ENCODE measurements at places on chromosomes 5 and 9.

DNA sequence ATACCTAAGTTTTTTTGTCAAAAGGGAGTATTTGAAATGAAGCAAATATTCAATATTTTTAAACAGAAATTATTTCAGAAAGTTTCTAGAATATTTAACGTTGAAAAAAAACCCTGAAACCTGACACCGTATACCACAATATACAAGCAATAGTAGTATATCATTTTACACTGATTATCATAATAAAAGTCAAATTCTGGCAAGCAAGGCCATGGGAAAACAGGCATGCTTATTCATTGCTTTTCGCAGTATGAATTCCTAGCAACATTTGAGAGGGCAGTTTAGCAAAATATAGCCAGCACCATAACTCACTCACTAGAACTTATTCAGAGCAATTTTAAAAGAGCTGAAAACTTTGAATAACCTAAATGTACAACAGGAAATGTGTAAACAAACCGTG is 46.1 kb downstream of the ERAP1 start:
- no peak for DNase-seq
- no peak overlapping the region for H3K27ac ChIP-seq
- peaks cover 3% of the 10 kb centered on the region for H3K4me1 ChIP-seq
- peaks cover 9% of the 10 kb centered on the region for H3K36me3 ChIP-seq
- H3K27me3 ChIP-seq = no peaks in the 10 kb centered on the region

DNA sequence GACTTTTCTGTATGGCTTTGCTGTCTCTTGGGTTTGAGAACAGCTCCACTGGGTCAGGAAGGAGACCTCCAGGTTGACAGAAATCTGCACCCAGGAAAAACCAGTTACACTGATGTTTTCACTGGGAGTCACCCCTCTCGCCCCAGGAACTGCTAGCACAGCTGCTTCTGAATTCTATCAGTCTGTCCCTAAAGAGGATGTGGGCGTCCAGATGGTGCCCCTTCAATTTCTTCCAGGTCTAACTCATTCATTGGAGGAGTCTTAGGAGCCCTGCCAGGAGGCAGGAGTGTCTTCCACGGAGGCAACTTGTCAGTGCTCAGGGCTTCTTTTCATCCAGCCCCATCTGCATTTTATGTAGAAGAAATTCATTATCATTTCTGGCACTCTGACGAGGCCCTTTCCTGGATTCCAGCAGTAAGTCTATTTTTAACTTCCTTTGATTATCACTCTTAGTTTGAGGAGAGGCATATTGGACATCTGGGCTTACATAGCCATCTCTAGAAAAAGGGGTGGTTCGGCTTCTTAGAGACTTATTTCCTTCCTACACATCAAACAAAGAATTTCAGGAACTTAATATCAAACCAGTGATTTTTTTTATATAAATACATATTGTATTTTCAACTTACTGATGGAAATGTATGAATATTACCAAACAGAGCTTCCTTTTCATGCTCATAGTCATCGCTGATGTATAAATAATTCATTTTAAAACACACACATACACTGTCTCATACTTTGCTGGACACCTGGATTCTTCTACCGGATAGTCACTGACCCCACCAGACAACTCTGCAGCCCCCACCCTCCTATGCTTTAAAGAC is 148.8 kb downstream of the IRX2 start:
- no peaks in the 10 kb centered on the region for H3K4me1 ChIP-seq
- peaks cover 45% of the 10 kb centered on the region for H3K27me3 ChIP-seq
- H3K36me3 ChIP-seq = no peaks in the 10 kb centered on the region
- no peak overlapping the region for H3K4me3 ChIP-seq
- DNase-seq = no peak
- no peak overlapping the region for H3K27ac ChIP-seq

- no peaks in the 10 kb centered on the region for H3K27me3 ChIP-seq
- H3K4me1 ChIP-seq = no peaks in the 10 kb centered on the region
- no peak for DNase-seq
Measured at GRCh38 chr5:178522361-178522760, 67.8 kb downstream of the COL23A1 start.

DNA sequence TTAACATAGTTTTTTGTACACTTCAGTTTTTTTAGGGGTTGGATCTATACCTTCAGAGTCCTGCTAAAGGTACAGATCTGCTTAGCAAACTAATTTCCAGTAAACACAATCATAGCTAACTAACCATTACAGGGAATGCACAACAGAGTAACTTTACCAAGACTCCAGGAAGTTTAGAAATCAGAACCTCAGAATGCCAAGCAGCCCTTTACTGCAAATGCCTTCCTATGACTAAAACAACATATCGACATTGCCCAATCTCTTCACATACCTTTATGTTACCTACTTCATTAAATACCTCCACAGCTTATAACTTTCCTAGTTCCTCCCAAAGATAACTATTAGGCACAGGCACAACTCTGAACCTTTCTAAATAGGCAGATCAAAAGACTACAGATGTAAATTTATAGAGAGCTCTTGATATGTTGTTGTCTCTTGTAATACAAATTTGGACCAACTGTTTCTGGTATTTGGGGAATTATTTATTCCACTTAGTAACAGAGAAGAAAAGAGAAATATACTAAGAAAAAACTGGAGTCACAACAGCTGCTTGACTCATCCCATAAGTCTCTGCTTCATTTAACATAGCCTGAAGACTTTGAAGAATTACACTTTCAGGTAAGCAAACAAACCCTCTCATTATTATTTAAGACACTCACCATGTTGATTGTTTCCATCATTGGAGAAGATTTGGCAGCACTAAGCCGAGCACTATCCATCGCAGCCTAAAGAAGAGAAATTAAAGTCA is 46.0 kb upstream of the OR2K2 start:
- peaks cover 41% of the 10 kb centered on the region for H3K36me3 ChIP-seq
- DNase-seq = no peak
- no peak overlapping the region for H3K27ac ChIP-seq
- H3K27me3 ChIP-seq = no peaks in the 10 kb centered on the region
- peaks cover 3% of the 10 kb centered on the region for H3K4me1 ChIP-seq

DNA sequence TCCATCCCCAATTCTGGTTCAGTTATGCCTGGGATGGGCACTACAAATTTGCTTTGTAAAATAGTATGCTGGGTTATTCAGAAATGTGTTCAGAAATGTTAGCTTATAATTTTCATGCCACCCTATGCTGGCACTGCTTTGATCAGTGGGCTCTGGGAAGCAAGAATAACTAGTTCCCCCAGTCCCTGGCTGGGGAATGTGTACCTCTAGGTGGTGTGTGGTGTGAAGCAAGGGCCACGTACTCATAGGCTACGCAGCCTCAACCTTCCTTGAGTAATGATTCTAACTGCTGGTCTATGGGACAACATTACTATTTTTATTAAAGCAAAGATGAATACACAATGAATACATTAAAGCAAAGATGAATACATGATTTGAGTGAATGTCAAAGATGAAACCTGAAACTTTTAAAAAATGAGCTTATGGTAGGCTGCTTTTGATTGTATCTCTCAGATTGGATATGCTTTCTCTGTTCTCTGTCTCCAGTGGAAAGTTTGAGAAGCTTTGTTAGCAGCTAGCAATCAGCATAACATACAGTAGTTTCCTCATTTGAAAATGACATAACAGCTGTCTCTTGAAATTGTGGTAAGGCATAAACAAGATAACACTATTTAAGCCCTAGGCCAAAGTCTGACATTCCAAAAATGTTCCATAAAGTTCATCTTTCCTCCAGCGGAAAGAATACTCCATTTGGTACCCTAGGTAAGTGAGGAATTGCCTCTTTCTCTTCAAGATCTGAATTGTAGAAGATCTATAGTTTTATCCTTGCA is 174.7 kb upstream of the NFIB start:
- H3K4me1 ChIP-seq = no peaks in the 10 kb centered on the region
- H3K27me3 ChIP-seq = no peaks in the 10 kb centered on the region
- DNase-seq = no peak
- no peaks in the 10 kb centered on the region for H3K36me3 ChIP-seq

DNA sequence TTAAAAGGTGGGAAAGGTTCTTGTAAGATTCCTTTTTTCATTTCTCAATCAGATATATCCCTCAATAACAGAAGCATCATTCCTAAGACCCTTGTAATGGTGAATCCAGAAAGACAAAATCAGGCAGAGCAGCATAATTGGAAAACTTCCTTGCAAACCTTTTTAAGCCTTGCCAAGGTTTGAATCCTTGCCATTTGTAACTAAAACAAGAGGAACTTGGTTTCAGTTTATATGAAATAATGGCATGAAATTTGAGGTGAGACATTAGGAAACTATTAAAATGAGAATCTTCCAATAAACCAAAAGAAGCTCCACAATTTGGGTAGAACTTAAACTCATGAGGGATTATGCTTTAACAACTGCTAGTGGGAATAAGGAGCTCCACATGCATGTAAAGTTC is 384.7 kb upstream of the SMC2 start:
- no peaks in the 10 kb centered on the region for H3K27me3 ChIP-seq
- H3K36me3 ChIP-seq = no peaks in the 10 kb centered on the region
- H3K27ac ChIP-seq = no peak overlapping the region

DNA sequence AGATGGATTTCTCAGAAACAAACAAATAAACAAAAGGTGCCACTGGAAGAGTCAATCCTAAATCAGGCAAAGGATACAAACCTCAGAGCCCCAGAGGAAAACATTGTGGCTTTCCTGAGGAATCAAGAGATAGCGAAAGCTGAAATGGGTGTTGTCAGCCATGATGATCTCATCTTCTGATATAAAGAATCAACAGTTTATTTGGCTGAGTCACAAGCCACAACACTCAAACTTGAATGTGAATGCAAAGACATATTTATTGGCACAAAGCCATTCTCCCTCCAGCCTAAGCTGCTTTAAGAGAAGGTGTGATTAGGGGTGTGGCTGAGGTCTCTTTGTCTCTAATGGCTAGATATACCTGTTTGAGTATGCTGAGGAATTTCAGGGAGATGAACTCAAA is 73.3 kb upstream of the NREP start:
- H3K27ac ChIP-seq = no peak overlapping the region
- no peak for DNase-seq
- no peaks in the 10 kb centered on the region for H3K4me1 ChIP-seq
- no peaks in the 10 kb centered on the region for H3K27me3 ChIP-seq
- H3K36me3 ChIP-seq = no peaks in the 10 kb centered on the region

- no peaks in the 10 kb centered on the region for H3K36me3 ChIP-seq
- no peaks in the 10 kb centered on the region for H3K4me1 ChIP-seq
- H3K4me3 ChIP-seq = no peak overlapping the region
- no peak for DNase-seq
Measured at GRCh38 chr5:99807346-99807745, 727.8 kb upstream of the FAM174A start.

Data from progenitor cell of endocrine pancreas (in vitro differentiated cells).